ENCODE measurements at places on chromosomes 7 and 10.

DNA sequence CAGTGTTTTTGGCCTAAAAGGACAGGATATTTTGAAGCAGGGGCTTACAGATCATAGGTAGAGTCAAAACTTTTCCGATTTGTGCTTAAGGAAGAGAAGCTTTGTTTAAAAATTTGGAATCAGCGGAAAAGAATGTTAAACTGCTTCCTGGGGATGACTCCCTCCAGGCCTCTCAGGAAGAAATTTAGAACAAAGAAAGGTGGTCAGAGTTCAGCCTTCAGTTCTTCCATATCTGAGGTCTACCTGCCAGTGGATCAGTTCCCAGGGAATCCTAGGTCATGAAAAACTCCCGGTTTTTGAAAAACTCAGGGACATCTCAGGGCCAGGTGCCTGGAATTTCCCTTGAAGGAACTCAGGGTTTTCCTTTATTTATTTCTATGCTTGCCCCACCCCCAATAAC lies 100.3 kb downstream of the MCU start:
- no peak for DNase-seq

DNA sequence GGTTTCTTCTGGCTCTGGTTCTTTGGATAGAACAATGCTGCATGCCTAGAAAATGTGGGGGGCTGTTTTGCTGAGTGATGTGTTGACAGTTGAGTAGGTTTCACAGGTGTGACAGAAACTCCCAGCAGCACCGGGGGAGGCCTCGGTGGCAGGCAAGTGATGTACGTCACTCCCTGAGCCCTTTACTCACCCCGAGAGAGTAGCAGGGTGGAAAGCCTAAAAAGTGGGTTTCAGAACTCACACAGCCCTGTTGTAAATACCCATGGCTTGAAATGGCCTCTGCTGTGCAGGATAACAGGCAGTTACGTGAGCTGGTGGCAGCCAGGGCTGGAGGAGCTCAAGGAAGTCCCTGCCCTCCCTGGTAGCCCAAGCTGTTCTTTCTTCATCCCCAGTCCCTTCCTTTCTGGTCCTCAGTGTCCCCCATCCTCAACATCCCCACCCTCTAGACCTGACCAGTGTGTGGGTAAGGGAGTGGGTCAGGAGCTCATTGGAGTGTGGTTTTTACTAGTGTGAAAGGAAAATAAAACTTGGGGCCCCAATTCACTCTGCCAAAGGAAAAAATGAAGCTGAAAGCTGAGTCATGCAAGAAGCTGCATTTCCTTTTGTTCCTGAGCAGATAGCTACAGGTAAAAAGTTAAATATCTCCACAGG lies 258.1 kb downstream of the STK31 start:
- DNase-seq: no peak

- DNase-seq: no peak
These were observed 68.2 kb upstream of the AGK start for GRCh38 chr7:141483044-141483443.

GRCh38 chr7:5217851-5218331 lies 27.9 kb downstream of the WIPI2 start:
- no peak for DNase-seq
